ENCODE measurements at places on chromosomes 5 and 9. TPM values are rescaled to one million over a fixed set of nuclear protein-coding genes. Genes with fewer than 3 reads are reported as not detected.
A peak's percentile ranks its signal among the peaks of the same experiment; 100 is the strongest.

TAF11L5 gene
- not detected for polyA plus RNA-seq

DNA sequence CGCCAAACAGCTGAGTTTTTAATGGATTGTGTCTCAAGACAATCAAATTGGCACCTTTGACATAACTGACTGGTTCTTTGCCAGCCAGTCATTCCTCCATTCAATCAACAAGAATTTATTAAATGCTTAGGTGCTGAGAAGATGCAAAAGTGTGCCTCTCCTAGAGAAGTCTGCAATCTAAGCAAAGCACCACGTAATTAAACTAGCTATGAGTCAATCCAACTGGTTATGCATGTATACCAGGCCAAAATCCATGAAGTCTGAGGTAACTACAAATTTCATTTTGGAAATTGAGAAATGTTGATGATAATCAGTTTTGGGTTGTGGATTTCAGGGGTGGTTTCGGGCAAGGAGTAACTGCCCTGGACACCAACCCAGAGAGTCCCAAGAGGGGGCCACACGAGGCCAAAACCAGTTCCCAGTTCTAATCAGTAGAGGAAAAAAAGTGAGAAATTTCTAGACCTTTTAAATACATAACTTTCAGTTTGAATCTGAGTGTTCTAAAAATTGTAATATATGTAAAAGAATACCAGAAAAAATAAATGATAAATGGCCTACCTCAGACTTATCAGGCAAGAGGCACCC lies 92.6 kb downstream of the EFNA5 start:
- DNase-seq: no peak

DNA sequence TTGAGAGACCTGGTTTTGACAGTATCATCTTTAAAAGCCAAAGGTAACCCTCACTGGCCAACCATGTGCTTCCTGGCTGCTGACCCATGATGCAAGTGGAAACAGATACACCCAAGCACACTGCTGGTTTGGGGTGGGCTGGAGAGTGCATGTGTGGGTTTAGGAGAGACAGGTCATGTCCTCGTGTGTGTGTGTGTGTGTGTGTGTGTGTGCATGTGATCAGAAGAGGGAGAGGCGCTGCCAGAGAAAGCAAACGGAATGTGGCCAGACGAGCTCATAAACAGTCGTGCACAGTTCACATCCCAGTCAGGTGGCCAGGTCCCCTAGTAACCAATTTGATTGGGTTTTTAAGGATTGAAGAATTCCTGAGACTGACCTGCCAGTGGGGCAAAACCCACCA lies 112.8 kb upstream of the ICE1 start:
- no peak for DNase-seq

DIRAS2 gene
- 5.2 TPM for polyA plus RNA-seq

GRCh38 chr9:87081503-87081902 lies 134.2 kb upstream of the GAS1 start:
- no peak for DNase-seq

DRD1 gene
- not detected for polyA plus RNA-seq

HSPA9 gene
- 365 TPM for polyA plus RNA-seq

DNA sequence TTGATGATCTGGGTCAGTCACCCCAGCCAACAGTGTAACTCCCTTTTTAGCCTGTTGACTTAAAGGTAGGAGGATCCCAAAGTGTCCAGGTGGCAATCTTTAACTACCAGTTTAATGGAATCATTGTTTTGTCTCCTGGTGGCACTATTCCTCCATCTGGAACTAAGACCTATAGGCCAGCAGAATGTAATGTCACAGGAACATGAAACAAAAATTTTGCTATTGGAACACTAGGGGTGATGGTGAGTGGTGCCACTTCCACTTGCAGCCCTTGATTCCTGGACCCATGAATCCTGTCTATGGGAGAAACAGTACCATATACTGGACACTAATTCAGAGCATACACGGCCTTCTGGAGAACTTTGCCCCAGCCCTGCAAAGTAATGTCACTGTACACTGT lies 219.5 kb upstream of the RASA1 start:
- no peak for DNase-seq

SLC27A4 gene
- polyA plus RNA-seq: 16.7 TPM

CTSL gene
- 158 TPM for polyA plus RNA-seq

- no peak for DNase-seq
Measured at GRCh38 chr5:15522187-15522520, 22.2 kb downstream of the FBXL7 start.

DNA sequence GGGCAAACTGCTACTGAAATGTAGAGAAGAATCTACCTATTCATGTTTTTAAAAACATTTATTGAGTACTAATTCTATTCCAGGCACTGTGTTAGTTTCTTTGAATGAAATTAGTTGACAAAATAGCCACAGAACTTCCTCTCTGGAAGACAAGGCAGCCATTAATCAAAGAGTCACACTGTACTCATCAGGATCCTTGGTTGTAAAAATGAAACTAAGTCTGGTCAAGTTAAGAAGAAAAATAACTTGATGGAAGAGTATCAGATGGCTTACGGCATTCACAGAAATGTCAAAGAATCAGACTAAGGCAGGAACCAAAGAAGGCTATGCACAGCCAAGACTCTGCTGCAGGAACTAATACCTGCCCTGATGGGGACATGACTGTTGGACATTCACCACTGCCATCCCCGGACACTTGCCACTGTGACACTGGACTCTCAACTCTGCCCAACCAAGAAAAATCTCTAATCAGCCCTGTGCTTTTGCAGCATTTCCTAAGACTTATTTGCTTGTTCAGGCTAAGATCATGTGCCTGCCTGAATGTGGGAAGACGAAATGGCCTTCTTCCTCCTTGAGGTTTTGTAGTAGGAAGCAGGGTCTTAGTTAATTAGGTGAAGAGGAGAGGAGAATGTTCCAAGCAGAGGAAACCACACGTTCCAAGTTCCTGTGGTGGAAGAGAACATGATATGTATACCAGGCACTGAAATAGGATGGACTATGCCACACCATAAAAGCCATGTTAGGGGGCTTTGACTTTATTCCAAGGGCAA lies 23.3 kb upstream of the NDUFB6 start:
- DNase-seq: no peak

DNA sequence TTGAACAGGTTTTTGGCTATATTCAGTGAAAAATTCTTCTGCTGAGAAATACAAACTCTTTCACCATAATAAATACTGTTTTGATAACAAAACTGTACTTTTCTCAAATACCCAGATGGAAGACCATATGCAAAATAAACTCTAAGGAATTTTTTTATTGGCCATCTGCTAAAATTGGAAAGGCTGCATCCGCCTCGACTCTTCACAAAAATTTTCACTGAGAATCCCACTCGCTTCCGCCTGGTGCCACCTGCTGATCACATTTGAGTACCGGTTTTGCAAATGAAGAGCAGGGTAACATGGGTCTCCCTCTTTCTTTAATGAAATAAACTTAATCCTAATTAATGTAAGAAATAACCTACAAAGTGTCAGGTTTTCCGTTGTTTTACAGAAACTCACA lies 76.4 kb downstream of the TTLL11 start:
- no peak for DNase-seq

- peak; percentile 22 for DNase-seq
Measured at GRCh38 chr9:3441197-3441816, 84.5 kb downstream of the RFX3 start.

ALDH1A1 gene
- 281 TPM for polyA plus RNA-seq

DNA sequence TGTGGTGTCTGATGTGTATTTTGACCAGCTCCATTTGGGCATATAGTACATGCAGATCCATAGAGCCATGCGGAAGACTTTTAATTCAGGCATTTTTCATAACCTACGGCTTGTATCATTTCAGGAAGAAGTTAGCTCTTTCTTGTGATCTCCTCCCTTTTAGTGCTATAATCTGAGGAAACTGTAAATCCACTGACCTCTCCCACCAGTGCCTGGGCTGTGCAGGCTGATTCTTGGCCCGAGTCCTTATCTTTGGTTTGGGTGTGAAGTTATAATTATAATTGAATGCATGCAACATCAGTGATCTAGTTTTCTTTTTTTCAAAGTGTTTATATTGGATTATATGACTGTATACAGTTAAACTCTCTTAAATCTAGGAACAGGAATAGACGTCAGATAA lies 247.9 kb downstream of the PCSK5 start:
- DNase-seq: no peak

GRCh38 chr9:110815361-110815760 lies 146.8 kb downstream of the MUSK start:
- DNase-seq: no peak

GRCh38 chr9:75775966-75776691 lies 114.3 kb upstream of the PCSK5 start:
- no peak for DNase-seq

DNA sequence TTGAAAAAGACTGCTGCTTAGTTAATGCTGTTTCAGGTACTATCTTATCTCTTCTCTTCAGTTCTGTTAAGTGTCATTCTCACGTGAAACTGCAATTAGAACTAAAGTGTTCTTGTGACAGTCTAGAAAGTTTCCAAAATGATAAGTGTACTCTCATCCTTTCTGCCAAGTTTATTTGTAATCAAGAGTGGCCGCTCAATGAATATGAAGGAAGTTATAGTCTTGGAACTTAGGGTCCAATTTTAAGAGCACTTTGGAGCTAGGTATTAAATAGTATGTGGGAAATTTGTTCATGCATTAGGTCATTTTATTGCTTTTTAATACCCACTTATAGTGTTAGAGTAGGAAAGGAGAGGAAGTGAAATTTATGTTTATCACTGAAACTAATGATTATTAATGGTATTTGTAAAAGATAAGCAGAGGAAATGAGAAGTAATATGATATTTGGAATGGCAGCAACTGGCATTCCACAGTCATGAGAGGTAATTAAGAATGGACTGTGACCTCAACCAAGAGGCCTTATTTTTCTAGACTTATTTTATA lies 20.4 kb downstream of the XRCC4 start:
- peak; percentile 11 for DNase-seq

GRCh38 chr9:20441166-20441565 lies 181.1 kb downstream of the MLLT3 start:
- no peak for DNase-seq

DNA sequence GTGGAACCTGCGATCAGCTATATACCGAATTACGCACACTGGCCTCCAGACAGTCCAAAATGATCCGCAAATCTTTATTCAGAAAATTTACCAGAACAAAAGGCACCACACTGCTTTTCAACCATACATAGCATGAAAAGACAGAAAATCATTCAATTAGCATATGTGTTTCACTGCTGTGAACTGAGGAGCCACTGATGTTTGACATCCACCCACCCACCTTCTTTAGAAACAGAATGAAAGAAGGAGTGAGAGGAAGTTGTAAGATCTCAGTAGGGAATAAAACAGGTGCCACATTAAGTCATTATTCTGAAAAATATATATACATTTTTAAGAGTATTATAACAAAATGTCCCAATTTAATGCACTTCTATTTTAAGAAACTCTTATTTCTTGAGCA lies 156.8 kb downstream of the NFIB start:
- no peak for DNase-seq

CTXN3 gene
- polyA plus RNA-seq: not detected

CARD9 gene
- polyA plus RNA-seq: 1.8 TPM

IFNA1 gene
- not detected for polyA plus RNA-seq

GABRA1 gene
- polyA plus RNA-seq: 0.20 TPM

DNA sequence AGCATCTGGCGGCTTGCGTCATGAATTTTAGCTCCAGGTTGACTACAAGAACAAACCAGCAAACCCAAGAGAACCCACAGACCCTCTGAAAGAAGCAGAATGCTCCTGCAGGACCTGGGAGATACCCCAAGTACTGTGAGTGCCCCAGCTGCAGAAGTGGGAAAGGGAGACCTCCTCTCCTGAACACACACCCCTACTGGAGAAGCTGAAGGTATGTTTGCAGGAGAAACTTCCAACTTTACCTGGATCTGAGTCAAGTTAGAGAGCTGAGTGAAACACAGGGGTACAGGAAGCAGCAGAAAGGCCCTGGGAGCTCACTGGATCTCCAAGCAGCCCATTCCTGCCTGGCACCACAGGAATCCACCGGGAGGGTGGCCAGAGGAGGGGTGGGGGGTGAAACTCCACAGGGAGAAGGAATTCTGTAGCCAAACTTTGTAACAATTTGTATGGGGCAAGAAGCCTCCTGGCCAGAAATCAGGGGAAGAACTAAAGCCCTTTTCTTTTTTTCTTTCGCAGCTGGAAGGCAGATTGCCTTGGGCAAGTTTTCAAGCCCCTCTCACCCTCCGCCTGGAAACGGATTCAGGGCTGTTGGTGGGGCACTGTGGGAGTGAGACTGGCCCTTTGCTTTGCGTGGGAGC lies 576.2 kb downstream of the BNC2 start:
- DNase-seq: no peak

- no peak for DNase-seq
Measured at GRCh38 chr9:70387663-70388062, 26.8 kb downstream of the KLF9 start.

BRINP1 gene
- 8.4 TPM for polyA plus RNA-seq

- no peak for DNase-seq
Measured at GRCh38 chr5:103006921-103007320, 113.0 kb downstream of the GIN1 start.

GRCh38 chr9:71769175-71770161 lies 1.2 kb upstream of the CEMIP2 start:
- DNase-seq: peak; percentile 41

Measured in left kidney (tissue), 8 donors.